ENCODE measurements at places on chromosomes 5 and 9.

GRCh38 chr5:170280011-170280493 lies 17.5 kb downstream of the LCP2 start:
- no peak for DNase-seq

DNA sequence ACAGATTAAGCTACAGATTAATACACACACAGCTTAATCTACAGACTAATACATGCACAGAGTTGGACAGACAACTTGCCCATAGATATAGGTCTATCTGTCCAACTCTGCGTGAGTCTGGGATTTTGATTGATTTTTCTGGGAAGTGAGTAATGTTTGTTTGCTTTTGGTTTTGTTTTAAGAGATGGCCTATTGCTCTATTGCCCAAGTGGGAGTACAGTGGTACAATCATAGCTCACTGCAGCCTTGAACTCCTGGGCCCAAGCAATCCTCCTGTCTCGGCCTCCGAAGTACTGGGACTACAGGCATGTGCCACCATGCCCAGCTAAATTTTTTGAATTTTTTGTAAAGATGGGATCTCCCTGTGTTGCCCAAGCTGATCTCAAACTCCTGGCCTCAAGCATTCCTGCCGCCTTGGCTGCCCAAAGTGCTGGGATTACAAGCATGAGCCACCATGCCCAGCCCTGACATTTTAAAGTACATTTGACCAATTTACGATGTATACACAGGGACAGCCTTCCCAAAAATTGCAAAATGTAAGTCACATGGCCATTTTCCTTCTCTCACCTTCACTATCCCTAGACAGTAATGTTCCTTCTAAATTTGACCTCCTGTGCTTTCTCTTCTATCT lies 50.8 kb downstream of the PAPPA start:
- DNase-seq = no peak

- DNase-seq = no peak
Observed at GRCh38 chr5:150960791-150961396, 56.1 kb upstream of the ZNF300 start.

GRCh38 chr5:160618286-160618685 lies 196.6 kb downstream of the PTTG1 start:
- DNase-seq = no peak

DNA sequence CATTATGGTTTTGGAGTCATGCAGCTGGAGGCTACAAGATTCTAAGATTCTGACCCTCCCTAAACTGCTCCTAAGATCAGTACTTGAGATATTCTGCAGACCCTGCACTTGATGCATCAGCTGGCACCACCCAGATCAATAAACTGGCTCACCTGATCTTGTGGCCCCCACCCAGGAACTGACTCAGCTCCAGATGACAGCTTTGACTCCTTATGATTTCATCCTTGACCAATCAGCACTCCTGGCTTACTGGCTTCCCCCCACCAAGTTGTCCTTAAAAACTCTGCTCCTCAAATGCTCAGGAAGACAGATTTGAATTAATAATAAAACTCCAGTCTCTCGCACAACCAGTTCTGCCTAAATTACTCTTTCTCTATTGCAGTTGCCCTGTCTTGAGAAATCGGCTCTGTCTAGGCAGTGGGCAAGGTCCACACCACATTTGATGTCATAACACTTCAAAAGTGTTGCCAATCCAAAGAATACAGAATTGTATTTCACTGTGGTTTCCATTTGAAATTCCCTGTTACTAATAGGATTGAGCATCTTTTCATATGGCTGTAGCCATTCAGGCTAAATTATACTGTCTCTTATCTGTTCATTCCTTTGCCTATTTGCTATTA lies 14.8 kb upstream of the SLC30A5 start:
- no peak for DNase-seq

DNA sequence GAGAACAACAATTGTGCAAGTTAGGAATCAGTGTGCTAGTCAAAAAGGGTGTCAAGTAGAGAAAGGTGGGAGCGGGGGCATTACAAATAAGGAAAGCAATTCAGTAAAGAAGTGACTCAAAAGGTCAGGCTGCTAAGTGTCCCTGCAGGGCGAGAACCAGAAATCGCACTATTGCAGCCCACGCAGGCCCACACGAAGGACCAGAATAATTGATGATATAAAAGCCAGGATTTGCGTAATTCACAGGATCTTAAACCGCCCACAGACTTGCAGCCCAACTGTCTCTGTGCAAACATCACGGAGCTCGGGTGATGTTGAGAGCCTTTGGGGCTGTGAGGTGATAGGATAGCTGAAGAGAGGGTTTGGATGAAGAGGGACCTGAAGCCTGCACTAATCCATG lies 349.0 kb downstream of the BRINP1 start:
- DNase-seq = no peak

- no peak for DNase-seq
Observed at GRCh38 chr9:22005702-22006606, 3.2 kb downstream of the CDKN2B start.

DNA sequence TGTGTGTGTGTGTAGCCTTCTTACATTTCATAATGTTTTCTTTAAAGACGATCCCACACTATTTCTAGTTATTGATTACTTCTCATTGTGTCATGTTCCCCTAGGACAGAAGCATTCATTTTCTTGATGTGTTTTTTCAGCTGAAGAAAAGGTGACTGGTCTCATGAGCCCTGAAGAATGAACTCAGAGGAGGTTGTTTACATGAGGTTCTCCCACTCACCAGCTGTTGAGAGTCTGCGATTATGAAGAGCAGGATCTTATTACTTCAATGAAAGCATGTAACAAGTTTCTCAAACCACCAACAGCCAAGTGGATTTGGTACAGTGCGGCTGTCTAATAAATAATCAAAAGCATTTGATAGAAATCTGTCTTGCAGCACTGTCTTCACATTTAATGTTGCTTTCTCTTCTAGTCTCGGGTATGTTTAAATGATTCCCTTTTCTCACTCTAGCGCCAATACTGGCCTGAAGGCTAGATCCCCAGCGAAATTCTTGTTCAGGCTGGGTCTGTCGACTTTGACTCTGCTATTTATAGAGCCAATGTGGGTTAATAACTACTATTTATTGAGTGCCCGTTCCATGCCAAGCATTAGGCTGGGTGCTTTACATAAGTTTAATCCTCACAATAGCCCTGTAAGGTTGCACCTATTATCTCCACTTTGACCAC lies 9.6 kb upstream of the FSD1L start:
- no peak for DNase-seq

- no peak for DNase-seq
Observed at GRCh38 chr9:135772702-135773493, 70.9 kb downstream of the KCNT1 start.

DNA sequence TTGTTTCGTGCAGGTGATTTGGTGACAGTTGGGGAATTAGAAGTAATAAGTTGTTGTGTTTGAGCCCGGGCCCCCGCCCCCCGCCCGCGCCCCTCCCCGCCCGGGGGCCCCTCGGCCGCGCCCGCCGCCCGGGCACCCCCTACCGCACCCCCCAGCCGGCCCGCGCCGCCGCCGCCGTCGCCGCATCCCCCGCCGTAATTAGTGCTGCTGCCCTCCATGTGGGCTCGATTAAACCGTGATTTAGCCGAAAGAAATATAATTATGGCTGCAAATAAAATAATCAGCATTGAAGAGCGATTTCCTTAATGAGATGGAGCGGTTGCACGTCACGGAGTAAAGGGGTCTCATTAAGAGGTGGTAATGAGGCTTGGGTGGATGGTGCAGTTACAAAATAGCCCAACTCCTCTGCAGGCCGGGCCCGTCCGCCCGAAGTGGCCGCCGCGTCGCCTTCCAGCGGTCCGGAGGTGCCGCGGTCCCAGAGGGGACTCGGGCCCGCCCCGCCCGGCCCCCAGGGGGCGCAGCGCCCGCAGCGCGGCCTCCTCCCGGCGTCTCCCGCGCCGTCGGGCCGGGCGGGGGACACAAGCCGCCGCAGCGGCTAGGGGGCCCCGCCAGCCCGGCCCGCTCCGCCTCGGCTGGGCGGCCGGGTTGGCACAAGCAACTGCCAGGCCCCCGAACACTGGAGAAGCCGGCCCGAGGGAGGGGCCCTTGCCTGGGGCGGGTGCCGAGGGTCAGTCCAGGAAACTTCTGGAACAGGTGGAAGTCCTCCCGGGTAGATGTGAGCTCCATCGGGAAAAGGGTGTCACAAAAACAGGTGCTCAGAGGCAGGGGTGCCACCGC lies 6.9 kb upstream of the OTP start:
- DNase-seq = no peak

Measured in stimulated activated CD8-positive, alpha-beta memory T cell treated with anti-CD3 and anti-CD28 coated beads, Interleukin-4, amount 100 ng/mL, for 1 hour (primary cell).